Mucosa of gallbladder (tissue), 1 donor: ENCODE measurements at places on chromosomes 13 and 19.

- no peak for DNase-seq
Measured at GRCh38 chr13:77811381-77811780, 107.2 kb downstream of the EDNRB start.

DNA sequence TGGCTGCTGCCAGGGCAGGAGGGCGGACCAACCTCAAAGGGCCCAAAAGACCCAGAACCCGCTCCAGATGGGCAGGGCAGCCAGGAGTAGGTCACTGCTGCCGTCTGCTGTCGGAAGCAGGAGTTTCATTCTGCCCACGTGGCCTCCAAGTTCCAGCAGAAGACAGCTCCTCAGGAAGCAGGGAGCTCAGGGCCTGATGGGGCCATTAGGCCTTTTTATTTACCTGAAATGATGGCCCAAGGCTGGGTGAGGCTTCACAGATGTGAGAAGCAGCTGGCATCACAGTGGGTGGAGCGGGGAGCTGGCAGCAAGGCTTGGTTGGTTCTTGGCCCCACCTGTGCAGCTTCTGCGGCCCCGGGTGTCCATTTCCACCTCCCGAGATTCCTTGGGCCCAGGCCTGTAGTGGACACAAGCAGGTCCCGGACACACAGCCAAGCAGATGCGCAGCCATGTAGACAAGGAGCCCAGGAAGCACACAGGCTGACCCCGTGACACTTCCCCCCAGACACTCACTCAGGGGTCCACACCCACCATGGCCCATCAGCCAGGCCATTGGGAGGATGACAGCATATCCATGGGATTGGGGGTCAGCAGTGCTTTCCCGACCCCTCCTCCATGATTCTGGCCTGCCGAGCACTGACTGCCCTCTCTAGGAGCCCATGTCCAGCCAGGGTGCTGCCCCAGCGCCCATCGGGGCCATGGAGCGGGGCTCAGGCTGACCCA, 26.4 kb downstream of the C13orf46 start:
- peak; percentile 51 for DNase-seq

GRCh38 chr13:78601124-78601873, 2.1 kb downstream of the POU4F1 start:
- DNase-seq, result no peak

DNA sequence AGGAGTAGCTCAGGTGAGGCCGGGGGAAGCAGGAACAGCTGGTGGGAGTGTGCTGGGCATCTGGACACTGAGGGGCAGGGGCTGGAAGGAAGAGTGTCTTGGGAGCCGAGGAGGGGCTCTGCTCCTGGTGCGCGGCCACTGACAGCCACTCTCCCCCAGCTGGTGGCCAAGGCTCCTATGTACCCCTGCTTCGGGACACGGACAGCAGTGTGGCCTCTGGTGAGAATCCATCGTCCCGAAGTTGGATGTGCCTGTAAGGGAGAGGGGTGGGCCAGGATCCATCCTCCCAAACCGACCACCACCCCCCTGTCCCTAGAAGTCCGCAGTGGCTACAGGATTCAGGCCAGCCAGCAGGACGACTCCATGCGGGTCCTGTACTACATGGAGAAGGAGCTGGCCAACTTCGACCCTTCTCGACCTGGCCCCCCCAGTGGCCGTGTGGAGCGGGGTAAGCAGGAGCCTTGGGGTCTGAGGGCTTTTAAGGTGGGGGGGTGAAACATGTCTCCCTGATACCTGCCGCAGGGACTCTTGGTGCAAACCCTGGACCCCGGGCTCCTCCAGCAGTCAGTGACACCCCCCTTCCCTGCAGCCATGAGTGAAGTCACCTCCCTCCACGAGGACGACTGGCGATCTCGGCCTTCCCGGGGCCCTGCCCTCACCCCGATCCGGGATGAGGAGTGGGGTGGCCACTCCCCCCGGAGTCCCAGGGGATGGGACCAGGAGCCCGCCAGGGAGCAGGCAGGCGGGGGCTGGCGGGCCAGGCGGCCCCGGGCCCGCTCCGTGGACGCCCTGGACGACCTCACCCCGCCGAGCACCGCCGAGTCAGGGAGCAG, 2.0 kb upstream of the USF2 start:
- no peak for DNase-seq

GRCh38 chr19:56942756-56943155, 102.2 kb upstream of the PEG3 start:
- DNase-seq, result no peak

GRCh38 chr19:18894254-18895037, 1.5 kb downstream of the CERS1 start:
- no peak for DNase-seq

GRCh38 chr19:38383184-38383583, 4.7 kb downstream of the GGN start:
- DNase-seq, result no peak

- DNase-seq, result no peak
Measured at GRCh38 chr19:47613165-47614020, 4.5 kb downstream of the BICRA start.

DNA sequence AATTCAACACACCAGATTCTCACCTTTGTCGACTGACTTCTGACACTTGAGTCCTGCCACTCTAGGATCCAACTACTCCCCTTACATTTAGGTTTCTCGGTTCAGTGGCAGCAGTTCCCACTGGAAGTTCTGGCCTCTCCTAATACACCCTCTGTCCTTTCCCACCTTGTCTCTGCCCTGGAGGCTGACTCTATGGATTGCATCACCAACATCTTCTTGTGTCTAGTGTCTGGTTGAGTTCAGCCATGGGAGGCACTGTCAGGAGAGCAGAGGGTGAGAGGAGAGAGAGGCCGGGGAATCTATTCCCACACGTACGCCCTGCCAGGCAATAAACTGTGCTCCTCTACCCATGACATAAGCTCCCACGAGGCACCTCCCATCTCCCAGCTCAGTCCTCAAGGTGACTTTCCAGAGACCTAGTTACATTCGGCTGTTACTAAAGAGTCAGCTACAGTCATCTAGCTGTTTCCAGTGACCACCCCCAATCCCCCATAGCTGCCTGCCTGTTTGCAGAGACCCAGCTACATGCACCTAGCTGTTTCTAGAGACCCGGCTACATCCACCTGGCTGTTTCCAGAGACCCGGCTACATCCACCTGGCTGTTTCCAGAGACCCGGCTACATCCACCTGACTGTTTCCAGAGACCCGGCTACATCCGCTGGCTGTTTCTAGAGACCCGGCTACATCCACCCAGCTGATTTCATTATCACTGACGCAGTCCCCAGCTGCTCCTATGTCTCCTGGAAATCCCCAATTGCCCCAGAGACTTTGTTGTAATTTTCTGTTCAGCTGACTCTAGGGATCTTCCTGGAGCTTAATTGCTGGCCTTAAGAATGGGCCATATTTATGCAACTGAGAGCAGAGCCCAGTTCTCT, 8.1 kb upstream of the LILRB4 start:
- no peak for DNase-seq

- no peak for DNase-seq
Measured at GRCh38 chr19:48372904-48373303, 8.7 kb downstream of the SYNGR4 start.

- DNase-seq, result no peak
Measured at GRCh38 chr13:33227927-33228647, 57.5 kb downstream of the STARD13 start.

DNA sequence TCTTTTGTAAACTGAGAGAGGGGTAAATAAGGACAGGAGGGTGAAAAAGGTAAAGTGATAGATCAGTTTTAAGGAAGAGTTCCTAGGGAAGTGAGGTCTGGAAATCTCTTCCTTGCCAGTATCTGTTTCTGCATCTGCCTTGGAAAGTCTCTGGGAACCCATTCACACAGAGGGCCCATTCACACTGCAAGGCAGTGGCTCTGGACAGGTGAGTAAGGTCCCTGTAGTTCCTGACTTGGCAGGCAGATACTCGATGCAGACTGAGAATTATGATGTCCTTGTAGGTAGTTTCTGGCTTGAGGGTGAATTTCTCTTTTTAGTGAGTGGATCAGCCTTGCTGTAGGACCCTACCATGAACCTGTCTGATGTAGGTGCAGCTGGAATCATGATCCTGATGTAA, 293.3 kb downstream of the NALCN start:
- no peak for DNase-seq

DNA sequence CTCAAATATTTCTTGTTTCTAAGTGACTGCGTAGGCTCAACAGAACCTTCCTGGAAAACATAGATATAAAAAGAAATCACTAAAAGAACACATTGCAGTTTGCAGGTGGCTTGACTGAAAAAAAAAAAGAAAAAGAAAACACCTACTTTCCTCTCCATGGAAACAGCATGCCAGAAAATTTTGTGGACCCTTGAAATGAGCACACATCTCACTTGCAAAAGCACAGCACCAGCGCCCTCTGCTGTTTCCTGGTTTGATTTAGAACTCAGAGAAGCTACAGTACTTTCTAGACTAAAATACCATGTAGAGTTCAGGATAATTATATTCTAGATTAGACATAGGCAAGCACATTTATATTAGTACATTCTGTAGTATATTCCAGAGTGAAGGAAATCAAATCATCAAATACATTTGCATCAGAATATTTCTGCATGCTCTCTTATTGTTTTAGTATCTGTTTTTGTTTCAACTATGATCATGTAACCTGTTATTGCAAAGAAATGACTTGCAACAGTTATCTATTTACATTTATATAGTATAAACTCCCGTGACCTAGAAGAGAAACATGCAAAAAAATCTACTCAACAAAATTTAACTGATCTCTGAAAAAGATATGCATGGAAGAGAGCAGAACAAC, 22.3 kb upstream of the XPO4 start:
- DNase-seq, result peak; percentile 85

DNA sequence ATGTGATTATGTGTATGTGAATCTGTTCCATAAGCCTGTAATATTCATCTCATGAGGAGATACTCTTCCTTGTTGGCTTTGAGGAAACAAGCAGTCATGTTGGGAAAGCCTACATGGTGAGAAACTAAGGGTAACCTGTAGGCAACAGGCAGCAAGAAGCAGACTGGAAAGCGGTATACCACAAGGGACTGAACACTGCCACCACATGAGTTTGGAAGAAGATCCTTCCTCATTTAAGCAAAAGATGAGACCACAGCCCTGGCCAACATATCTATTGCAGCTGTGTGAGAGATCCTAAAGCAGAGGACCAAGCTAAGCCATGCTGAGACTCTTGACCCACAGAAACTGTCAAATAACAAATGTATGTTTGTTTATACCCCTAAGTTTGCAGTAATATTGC, 134.8 kb downstream of the B3GLCT start:
- no peak for DNase-seq
